Kidney epithelial cell (primary cell): ENCODE measurements at places on chromosomes 2 and 18.

- DNase-seq, result no peak
Observed at GRCh38 chr2:97849881-97850528, 136.6 kb downstream of the ZAP70 start.

DNA sequence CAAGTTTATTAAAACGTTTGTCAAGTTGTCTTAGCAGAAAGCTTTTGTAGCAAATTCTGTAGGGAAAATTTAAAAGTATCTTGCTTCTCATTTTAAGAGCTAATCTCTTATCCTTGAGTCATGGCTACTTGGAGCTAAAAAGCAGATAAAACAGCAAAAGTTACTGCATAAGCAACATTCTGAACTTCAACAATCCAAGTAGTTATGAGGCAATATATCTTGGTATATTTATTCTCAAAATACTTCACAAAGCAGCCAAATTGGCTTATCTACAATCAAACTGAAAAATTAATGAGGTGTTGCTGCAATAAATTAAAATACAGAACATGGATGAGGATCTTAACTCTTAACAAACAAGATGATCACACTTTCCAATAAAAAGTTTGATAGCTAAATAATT lies 306.5 kb downstream of the PIEZO2 start:
- no peak for DNase-seq

DNA sequence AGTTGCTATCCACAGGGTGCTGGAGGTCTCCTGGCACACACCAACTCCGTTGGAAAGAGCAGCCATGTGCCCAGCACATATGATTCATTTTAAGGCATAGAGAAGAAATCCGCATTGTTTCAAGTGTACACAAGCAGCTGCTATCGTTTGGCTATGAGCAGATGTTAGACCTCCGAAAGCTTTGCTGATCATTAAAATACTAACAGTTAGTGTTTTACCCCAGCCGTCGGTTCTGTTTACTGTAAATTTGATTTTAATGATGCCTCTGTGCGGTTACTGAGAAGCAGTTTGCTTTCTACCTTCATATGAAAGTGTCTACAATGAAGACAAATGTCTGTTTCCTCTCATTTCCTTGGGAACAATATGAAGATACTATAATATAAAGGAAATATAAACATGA lies 154.9 kb downstream of the PTGR3 start:
- DNase-seq, result no peak

GRCh38 chr2:122514451-122514996 lies 759.1 kb downstream of the TSN start:
- DNase-seq, result no peak

DNA sequence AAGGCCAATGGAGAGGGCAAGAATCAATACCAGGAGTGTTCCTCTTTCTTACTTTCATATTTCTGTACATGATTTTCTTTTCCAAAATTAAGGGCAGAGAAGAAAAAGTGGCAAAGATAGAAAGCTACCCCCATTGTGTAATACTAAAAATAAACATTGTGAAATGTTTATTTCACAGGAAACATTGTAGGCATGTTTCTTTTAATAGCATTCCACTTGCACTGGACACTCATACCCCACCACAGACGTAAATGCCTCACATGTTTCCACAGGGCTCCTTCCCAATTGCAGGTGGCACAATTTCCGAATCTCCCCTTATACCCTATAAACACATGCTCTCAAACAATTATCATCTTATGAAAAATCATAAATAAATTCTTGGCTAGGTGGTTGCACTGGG lies 645.1 kb upstream of the SETBP1 start:
- DNase-seq, result no peak
